Esophagus mucosa (tissue), 1 donor: ENCODE measurements at places on chromosomes 7 and 10. TPM values are rescaled to one million over a fixed set of nuclear protein-coding genes. Genes with fewer than 3 reads are reported as not detected.

The SLC18A2 gene
- 0.12 TPM for total RNA-seq

The SLC25A13 gene
- total RNA-seq: 12.0 TPM

The ZCWPW1 gene
- 1.4 TPM for total RNA-seq

The CALCR gene
- not detected for total RNA-seq

The CH25H gene
- total RNA-seq: 4.8 TPM

The TMEM213 gene
- not detected for total RNA-seq

The FOXI2 gene
- 0.32 TPM for total RNA-seq

The IL2RA gene
- 1.4 TPM for total RNA-seq

The CTAGE4 gene
- total RNA-seq: 3.1 TPM

The SLC26A5 gene
- not detected for total RNA-seq

The ACBD7 gene
- total RNA-seq: 0.32 TPM

The GSAP gene
- total RNA-seq: 9.8 TPM

The ZNF107 gene
- 2.3 TPM for total RNA-seq

The OR2A1 gene
- not detected for total RNA-seq

The GIMAP1 gene
- 0.44 TPM for total RNA-seq

The NYAP1 gene
- 0.16 TPM for total RNA-seq

The NUTM2E gene
- total RNA-seq: not detected

The FANK1 gene
- total RNA-seq: 3.2 TPM

The FRMPD2 gene
- total RNA-seq: not detected

The TRDMT1 gene
- total RNA-seq: 3.2 TPM

The TBXAS1 gene
- total RNA-seq: 10.8 TPM

The JCAD gene
- 2.3 TPM for total RNA-seq

The CCL24 gene
- 0.56 TPM for total RNA-seq

The HERC4 gene
- 33.3 TPM for total RNA-seq

The SFRP4 gene
- total RNA-seq: not detected

The IKZF1 gene
- 2.1 TPM for total RNA-seq

The PON1 gene
- not detected for total RNA-seq

The VIPR2 gene
- 0.04 TPM for total RNA-seq

The INMT gene
- total RNA-seq: 1.5 TPM

The AKR1C8 gene
- not detected for total RNA-seq

The SYT15B gene
- 0.88 TPM for total RNA-seq

The CTNNA3 gene
- not detected for total RNA-seq

The GIMAP7 gene
- 2.7 TPM for total RNA-seq

The CYP2W1 gene
- 0.36 TPM for total RNA-seq

The NKX2-3 gene
- total RNA-seq: 0.12 TPM

The ZNF365 gene
- total RNA-seq: 5.2 TPM

The C10orf90 gene
- 0.12 TPM for total RNA-seq

The HTR5A gene
- not detected for total RNA-seq

The SLC13A1 gene
- total RNA-seq: not detected

The VWA2 gene
- 3.5 TPM for total RNA-seq

The SYCE1 gene
- total RNA-seq: not detected

The PCGF5 gene
- 18.1 TPM for total RNA-seq

The GTPBP10 gene
- total RNA-seq: 18.8 TPM

The C10orf67 gene
- total RNA-seq: 0.08 TPM

The CRPPA gene
- total RNA-seq: 0.80 TPM

The WNT8B gene
- total RNA-seq: not detected
